Activated CD4-positive, alpha-beta T cell treated with anti-CD3 and anti-CD28 coated beads, Interleukin-10, Interleukin-2, amounts not matched to agents 100 ng/mL and 50 ng/mL, durations not matched to agents 16 hours and 8 hours (primary cell): ENCODE measurements at places on chromosomes 12 and 14.

DNA sequence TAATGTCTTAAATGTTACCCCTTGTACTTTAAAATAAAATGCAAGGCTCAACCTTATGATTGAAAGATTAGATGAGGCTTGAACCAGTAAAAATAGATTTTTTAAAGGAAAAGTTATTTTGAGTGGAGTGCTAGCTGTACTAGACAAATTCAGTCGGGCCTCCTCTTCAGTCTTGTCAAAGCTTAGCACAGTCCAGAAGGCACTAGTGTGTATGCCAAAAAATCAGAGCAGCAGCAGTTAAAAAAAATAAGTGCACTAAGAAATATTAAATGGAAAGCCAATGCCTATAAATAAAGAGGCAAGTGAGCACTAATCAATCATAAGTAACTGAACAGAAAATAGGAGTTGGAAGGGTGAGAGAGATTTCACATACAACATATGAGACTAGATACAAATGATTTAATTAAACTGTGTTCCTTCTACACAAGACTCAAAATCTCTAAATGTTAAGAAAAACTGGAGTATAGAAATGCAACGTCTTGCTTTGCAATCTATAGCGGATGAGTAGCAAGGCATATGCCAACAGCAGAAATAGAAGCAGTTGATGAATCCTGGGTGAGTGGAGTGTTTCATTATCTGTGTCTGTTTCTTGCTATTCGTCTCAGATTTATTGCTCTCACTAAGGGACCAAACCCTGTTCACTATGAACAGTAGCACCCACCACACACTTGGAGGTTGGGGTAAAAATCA lies 172.1 kb downstream of the ETNK1 start:
- no peak for DNase-seq

DNA sequence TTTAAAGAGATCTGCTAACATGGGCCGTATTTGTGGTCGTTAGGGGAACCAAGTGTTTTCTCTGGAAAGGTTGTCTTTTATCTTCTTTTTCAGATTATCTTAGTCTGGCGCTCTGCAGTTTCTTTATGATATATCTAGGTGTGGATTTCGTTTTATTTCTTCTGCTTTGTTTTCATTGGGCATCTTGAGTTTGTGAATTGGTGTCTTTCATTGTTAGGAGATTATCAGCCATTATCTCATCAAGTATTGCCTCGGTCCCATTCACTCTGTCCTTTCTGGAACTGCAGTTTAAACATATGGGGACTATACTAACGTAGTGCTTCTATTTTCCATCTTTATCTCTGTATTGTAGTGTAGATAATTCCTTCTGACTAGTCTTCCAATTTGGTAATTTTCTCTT lies 60.4 kb downstream of the BICDL1 start:
- no peak for DNase-seq

DNA sequence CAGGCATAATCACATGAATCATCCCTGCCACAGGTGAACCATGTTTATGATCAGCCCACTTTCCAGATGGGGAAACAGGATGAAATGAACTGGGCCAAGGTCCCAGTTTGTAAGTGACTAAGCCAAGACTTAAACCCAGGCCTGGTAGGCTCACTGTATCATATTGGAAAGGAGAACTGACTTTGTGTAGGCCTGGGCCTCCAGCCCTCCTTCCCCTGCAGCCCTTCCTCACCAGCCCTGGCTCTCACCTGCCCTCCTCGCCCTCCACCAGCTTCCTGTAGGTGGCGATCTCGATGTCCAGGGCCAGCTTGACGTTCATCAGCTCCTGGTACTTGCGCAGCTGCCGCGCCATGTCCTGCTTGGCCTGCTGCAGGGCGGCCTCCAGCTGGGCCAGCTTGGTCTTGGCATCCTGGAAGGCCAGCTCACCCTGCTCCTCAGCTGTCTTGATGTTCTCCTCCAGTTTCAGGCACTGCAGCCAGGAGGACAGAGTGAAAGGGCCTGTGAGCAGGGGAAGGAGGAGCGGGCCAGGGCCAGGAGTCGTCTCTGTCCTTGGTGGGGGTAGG lies 19.8 kb downstream of the KRT80 start:
- peak; percentile 26 for DNase-seq

- DNase-seq = no peak
These were observed 6.0 kb downstream of the CLMN start for GRCh38 chr14:95313707-95314106.

GRCh38 chr14:25026476-25027137 lies 23.3 kb downstream of the STXBP6 start:
- no peak for DNase-seq

- DNase-seq = no peak
These were observed 6.3 kb upstream of the DICER1 start for GRCh38 chr14:95163666-95164065.
